ENCODE measurements at places on chromosomes 3 and 15. TPM values are rescaled to one million over a fixed set of nuclear protein-coding genes. Genes with fewer than 3 reads are reported as not detected.

DNA sequence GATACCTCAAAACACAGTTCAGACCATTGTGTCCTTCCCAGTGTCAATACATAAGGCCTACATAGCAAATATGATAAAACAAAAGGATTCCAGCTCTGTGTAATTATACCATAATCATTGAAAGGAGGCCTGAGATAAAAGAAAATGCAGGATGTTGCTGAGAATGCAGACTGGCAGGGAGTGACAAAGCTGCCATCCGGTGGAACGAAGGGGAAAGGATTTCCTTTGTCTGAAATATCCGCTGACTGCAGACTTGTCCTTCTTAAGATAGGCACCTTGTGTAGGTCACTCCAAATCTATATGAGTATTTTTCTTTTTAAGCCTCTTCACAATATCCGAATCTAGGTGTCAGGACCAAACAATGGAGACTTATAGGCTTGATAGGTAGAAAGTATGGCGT lies 108.0 kb downstream of the KCNH8 start:
- DNase-seq = no peak

- no peak for DNase-seq
Observed at GRCh38 chr3:194326192-194326967, 24.7 kb downstream of the CPN2 start.

CHRNA3 gene
- total RNA-seq = 2.1 TPM

- no peak for DNase-seq
Observed at GRCh38 chr3:146554151-146554760, 9.8 kb upstream of the PLSCR1 start.

DNA sequence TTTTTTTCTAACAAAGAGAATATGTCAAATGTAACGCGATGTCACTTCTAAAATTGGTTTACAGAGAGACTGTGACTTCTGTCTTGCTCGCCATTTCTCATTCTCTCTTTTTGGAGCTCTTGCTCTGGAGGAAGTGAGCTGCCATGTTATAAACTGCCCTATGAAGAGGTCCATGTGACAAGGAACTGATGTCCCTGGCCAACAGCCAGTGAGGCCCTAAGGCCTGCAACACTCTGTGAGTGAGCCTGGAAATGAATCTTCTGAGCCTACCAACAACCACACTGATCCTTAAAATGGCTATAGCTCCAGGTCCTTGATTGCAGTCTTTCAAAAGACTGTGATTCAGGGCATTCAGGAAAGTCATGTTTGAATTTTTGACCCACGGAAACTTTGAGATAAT lies 49.9 kb downstream of the NMD3 start:
- no peak for DNase-seq

SNTN gene
- not detected for total RNA-seq

CDC25A gene
- total RNA-seq = 65.0 TPM

DNA sequence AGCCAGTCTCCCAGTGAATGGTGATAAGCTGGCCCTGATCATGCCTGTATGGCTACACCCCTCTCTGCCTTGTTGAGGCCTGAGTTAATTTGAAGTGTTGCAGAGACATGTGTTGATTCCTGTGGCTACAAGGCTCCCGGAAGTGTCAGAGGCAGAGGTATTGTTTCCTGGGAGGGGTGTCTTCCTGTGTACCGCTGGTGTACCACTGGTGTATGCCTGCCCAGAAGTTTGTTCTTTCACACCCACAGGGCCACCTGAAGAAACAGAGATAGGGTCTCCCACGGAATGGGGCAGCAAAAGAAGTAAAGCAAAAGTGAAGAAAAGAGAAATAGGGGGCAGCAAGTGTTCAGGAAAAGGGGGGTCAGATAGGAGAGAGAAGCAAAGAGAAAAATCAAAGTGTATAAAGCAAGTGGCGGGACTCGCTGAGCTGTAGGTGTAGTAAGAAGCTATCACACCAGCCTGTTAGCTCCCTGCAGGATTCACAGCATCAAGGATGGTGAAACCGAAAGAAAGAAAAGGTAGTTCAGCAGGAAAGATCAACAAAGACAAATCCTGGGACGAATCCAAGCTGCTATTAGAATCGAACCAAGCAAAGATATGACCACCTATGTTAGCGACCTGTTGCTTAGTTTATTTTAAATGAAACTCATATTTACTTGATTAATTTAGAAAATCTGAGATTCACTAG lies 36.6 kb upstream of the CD47 start:
- DNase-seq = no peak

DNA sequence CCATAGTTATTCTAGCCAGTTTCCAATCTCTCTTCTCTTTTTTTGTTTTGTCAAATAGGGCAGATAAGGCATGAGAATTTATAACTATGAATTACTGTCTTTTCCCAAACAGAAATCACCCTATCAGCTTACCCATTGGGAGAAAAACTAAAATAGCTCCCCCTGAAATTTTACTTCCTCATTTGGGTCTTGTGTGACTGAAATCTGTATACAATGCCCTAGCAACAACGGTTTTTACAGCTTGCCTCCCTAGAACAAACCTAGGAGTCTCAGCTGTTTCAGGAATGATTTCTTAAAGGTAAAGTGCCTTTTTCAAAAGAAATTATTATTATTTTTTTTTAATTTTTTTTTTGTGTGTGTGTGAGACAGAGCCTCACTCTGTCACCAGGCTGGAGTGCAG lies 56.8 kb downstream of the CD86 start:
- DNase-seq = no peak

GOLGA8M gene
- not detected for total RNA-seq

DNA sequence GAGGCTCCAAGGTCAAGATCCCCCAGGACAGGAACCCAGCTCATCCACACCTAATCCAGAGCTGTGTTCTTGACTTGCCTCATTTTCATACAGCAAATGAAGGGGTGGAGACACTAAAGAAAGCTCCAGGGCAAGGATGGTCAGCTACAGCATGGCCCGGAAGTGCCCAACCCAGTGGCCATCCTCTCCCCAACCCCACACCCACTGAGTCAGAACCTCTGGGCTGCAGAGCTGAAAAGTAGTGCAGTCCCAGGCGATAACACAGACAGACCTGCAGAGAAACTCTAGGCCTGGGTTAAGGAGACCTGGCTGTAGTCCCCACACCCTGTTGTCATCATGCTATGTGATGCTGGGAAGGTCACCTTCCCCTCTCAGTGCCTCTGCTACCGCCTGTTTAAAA lies 85.3 kb downstream of the SEMA5B start:
- DNase-seq = no peak

DNA sequence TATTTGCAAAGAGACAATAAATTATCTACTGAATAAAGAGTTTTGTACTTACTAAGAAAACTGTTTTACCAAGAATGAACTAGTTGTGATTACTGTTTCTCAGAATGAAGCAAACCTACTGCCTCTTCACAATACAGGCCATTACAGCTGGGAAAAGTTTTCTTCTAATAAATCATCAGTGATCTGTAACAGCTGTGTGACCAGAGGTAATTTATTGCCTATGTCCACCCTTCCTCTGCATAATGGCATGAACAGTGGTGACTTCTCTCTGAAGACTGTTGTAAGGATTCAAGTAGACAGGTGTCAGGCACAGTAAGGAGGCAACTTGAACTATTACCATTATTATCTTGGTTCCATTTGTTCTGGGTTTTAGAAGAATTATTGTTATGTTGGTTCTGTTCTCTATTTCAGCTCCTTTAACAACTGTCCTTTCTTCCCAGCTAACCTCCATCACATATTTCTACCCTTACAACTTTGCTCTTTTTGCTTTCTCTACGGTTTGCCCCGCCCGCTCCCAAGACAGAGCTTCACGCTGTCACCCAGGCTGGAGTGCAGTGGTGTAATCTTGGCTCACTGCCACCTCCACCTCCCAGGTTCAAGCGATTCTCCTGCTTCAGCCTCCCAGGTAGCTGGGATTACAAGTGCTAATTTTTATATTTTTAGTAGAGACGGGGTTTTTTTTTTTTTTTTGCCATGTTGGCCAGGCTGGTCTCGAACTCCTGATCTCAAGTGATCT lies 51.5 kb downstream of the PRKAR2A start:
- DNase-seq = no peak

DNA sequence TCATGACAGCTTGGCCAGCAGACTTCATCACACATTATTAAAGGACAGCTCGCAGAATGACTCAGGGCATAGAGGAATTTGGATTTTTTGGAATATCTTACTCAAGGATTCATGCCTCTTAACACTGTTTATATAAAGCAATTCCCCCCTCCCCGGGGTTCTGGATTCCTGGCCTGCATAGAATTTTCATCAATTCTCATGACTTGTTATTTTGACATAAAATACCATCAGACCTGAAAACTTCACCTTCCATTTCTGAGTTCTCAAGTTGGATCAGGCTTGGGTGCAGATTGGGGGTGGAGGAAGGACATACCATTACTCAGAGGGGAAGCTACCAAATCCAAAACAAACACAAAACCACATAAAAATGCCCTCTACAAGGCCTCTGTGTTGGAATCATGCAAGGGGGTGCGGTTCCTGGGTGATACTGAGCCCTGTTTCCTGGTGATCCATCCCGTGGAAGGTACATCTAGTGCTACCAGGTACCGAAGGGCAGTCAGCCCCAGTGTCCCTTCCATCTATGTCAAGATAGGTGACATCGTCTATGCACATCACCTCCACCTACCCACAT lies 95.3 kb downstream of the DAPK2 start:
- DNase-seq = no peak

DNA sequence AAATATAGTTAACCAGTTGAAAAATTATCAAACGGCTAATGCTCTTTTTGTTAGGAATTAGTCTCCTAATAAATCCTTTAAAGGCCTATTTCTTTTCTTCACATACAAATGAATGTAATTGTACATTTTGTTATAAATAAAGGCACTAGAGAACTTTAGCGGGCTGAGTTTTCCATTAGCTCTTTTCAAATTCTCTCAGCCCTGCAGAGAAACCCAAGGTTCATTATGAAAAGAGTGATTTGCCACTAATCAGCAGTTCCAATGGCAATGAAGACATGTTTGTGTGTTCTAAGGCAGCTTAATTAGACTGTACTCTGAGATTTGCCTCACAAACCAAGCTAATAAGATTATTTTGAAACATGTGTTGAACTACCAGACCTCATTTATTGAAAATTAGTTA lies 64.6 kb upstream of the P2RY1 start:
- no peak for DNase-seq

All from H1 (cell line).